NCI-H446 treated with DMSO at 0.1 percent for 48 hours (cell line): ENCODE measurements at places on chromosomes 1 and 21.
A peak's percentile ranks its signal among the peaks of the same experiment; 100 is the strongest.

GRCh38 chr1:77832901-77833300, 53.5 kb downstream of the MIGA1 start:
- peak; percentile 86 for DNase-seq

DNA sequence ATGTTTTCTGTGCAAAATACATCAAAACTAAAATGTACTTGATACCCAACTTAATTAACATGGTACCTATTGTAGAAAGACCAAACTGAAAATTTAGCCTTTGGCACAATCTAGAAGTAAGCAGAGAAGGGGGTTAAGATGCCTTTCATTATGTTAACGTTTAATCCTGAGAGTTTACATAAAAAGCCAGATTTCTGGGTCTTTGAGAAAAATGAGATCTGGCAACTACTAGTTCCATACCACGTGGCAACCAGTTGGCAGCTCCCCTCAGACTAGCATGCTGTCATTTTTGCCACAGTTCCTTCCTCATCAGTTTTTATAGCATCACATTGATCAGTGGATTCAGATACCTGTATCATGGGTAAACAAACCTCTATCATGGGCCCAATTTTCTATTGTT, 1.5 kb downstream of the RO60 start:
- DNase-seq, result peak; percentile 42

GRCh38 chr1:2050461-2050792, 216 bp downstream of the PRKCZ start:
- no peak for DNase-seq

GRCh38 chr1:238485912-238486209, 595.1 kb upstream of the ZP4 start:
- DNase-seq, result no peak

DNA sequence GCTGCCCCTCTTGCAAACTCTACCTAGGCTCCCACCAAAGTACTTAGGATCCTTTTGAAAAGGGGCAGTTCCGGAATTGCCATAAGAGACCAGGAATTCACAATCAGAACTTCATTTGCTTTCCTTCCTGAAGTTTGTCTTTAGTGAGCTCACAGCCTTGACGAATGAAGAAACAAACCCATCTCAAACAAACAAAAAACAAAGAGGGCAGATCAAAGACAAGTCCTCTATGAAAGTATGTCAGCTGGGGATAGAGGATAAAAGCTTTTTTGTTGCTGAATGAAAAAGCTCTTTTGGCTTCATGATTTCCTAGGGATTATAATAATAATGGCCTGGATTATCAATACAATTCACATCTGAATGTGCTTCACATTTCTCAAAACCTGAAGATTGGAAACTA, 357.9 kb upstream of the DUSP10 start:
- no peak for DNase-seq

GRCh38 chr1:30820299-30820698, 62.7 kb upstream of the LAPTM5 start:
- DNase-seq, result no peak

DNA sequence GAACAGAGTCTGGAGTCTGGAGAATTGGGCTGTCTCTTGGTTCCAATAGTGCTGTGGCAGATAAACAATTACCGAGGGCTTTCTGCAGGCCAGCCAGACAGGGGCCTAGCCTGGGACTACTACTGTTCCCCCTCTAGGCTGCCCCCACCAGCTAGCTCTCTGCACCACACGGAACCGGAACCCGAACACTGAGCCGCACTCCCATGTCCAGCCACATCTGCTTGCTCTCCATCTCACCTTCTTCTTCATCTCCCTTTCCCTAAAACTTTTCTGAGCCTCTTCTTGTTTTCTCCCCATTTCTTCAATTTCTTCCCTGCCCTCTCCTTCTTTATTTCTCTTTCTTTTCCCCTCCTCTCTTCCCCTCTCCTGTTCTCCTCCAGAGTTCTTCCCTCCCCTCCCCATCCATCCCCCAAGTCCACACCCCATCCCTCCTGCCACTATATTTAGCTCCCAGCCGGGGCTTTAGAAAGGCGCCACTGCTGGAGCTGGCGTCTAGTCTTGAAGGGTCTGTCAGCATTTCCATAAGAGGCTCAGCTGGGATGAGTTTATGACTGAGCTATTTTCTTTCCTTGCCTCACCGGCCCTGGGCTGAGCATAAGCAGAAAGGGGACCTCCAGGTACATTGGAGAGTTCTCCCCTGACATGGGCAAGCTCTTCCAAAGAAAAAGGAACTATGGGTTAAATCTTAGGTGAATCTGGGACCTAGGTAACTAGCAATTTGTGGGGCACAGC, 25.7 kb upstream of the ATP2B4 start:
- no peak for DNase-seq

DNA sequence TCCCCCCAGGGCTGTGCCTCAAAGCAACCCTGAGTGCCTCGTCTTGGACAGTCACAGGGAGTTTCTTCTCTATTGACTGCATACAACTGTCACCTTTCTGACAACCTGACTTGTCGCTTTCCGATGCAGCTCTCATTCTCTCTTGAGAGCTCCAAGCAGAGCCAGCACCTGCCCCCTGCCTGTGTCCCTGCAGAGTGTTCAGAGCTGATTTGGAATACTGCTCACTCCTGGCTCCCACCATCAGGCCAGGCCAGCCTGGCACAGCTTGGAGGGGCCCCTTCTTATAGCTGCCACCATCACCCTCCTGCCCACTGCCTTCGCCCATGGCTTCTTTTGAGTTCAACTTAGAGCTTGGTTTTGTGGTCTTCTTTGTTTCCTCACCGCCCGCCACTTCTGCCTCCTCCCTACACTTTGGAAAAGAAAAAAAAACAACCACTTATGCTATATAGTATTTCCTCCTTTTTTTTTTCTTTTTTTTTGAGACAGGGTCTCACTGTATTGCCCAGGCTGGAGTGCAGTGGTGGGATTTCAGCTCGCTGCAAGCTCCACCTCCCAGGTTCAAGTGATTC, 12.3 kb downstream of the NCF2 start:
- no peak for DNase-seq

- no peak for DNase-seq
These were observed 34.4 kb downstream of the ADCY10 start for GRCh38 chr1:167879508-167879907.

DNA sequence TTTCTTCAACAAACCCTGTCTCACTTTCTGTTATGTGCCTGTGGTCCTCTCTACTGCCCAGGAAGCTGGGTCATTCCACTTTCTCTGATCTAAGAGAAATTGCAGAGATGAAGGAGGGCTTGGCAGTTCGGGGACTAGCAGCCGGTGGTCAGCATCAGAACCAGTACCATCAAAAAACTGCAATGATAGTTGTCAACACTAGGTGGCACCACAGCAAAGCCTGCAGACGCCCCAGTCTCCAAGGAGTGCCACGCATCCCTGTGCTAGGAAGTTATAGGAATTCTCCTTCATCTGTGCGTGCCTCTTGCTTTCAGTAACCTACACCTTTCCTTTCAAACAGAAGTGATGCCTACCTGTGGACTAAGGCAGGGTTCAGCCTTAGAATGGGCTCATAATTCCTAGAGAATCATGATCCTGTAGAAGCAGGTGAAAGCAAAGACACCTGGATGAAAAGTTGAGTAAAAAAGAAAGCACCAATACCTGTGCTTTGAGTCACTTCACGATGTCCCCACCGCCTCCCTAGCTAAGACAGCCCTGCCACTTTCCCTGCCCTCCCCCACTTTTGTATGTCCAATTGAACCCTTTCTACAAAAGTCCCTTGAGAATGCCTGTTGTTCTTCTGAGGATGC, 129.2 kb downstream of the ADAMTS1 start:
- DNase-seq, result peak; percentile 8

- no peak for DNase-seq
These were observed 28.5 kb downstream of the ECE1 start for GRCh38 chr1:21261551-21262292.

DNA sequence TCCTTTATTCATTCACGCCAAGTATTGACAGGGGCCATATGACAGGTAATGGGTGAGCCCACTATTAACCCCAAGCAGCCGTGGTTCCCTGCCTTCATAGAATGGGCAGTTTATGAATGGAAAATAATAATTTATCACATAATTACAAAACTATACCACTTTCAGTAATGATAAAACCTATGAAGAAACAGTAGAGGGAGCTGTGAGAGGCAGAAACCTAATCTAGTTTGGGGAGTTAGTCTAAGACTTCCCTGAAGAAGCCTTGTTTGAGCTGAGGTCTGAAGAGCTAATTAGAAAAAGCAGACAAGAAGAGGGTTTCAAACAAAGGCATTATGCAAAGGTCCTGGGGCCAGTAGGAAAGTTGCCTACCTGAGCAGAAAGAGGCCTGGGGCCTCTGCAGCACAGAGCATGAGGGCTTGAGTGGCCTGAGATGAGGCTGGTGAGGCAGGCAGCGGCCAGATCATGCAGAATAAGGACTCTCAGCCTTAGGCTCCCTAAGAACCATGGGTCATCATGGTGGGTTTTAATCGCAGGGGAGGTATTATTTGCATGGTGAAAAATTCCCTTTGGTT, 142.8 kb downstream of the ATG4C start:
- DNase-seq, result no peak

DNA sequence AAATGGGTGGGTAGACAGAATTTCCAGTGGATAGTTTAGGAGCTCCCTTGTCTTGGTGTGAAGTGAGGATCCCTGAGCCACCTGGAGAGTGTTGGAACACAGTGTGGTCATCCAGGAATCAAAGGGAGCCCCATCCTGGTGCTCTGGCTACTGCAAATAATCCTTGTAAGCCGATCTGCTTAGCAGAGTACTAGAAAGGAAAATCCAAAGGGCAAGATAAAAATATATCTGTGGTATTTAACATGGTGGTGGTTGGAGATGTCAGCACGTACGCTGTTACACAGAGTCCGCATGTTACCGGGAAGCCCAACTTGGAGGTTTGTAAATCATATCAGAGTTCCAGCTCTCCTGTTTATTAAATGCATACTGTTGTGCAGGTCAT, 39.0 kb downstream of the VANGL1 start:
- DNase-seq, result no peak

- DNase-seq, result no peak
These were observed 2.0 kb upstream of the ACOT11 start for GRCh38 chr1:54545916-54546635.

DNA sequence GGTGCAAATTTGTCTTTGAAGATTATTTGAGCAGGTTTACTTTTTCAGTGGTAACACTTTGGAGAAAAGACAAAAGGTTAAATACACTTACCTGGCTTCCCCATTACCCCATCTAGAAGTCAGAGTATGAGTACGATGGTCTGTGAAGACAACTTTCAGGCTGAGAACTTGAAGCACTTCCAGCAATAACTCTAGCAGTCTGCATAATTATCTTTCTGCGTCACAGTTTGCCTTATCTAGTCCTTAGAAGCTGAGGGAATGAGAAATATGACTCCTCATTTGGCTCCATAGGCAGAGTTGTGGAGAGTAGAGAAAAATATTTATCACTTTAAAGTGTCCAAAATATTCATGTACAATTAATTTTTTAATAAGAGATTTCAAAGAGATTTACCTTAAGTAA, 323.4 kb upstream of the CAMK1G start:
- no peak for DNase-seq

DNA sequence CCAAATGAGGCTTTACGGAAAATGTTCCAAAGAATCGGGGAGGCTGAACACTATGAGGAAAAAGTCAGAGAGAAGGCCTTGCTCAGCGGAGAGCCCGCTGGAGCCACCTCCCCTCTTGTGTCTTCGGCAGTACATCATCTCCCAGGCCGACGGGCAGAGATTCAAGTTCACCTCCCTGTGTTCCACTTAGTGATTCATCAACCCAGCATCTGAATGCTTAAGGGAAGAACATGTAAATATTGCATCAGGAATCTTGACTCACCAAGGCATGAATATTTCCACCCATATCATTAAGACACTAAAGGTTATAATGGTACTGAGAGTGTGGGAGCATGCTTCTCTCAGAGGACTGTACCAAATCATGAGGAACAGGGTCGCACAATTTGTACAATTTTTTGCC, 172.5 kb downstream of the ST6GALNAC5 start:
- DNase-seq, result peak; percentile 78

- DNase-seq, result no peak
These were observed 29.8 kb downstream of the SHISAL2A start for GRCh38 chr1:52662645-52663313.

- peak; percentile 36 for DNase-seq
These were observed at the start of gene ELOA for GRCh38 chr1:23743287-23744152. ELOA (plus strand) TSS chr1:23743471; CDS start chr1:23743504, 33 bp downstream.

- DNase-seq, result no peak
These were observed 17.4 kb downstream of the DMRTB1 start for GRCh38 chr1:53476579-53476978.

GRCh38 chr1:36540056-36540455, 57.3 kb upstream of the CSF3R start:
- no peak for DNase-seq

- peak; percentile 75 for DNase-seq
These were observed 9.5 kb downstream of the ATP6V1G3 start for GRCh38 chr1:198530953-198531352.

DNA sequence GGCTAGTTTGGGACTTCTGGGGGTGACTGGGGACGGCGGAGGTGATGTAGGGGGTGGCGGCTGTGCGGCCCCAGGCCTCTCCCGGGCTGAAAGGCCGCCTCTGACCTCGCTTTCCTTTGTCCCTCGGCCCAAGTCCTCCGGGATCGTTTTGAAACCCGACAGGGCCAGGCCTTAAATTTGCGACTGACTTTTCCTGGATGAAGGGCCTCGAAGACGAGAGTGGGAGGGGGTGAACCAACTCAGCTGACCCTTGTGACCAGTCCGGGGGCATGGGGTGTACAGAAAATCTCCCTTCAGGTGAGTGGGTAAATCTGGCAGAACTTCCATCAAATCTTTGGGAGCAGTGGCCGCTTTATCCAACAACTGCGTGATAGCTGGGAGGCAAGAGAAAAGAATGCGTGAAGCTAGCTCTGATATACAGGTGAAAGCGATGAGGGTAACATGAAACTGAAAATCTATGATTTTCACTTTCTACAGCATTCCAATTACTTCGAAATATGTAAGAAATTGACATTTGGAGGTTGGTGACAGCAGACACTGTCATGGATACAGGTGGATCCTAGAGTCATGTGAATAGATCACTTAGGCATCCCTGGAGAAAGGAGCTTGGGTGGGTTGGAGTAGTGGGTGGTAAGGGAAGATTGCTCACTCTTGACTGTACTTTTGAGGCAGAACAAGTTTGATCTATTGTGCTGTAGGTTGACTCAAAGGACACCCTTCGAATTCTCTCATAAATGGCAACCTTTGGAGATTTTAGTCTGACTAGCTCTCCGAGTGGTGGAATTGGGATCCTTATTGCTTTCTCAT, 885 bp downstream of the AHCYL1 start:
- no peak for DNase-seq

- DNase-seq, result no peak
These were observed 45.7 kb downstream of the MIS18A start for GRCh38 chr21:32233055-32233546.

GRCh38 chr1:111190931-111191451, 9.5 kb downstream of the DENND2D start:
- DNase-seq, result no peak

DNA sequence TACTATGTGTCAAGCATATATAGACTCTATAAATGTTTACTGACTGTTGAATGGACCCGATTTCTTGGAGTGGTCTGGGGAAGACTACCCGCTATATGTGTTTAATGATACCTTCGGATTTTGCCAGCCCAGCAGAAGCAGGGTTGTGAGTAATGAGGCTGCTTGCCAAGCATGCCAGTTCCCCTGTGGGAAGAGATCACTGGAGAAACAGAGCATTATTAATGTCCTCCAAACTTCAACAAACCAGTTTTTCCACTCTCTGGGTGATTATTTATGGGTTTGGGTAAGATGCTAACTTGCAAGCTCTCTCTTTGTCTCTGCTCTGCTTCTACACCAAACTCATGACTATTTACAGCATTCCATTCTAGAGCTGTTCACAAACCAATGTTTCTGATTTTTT, 25.1 kb upstream of the PHGDH start:
- peak; percentile 24 for DNase-seq

- no peak for DNase-seq
These were observed 71.0 kb downstream of the OLFML2B start for GRCh38 chr1:161952607-161953172.
